Neuronal stem cell (in vitro differentiated cells): ENCODE measurements at places on chromosomes 11 and 22.

DNA sequence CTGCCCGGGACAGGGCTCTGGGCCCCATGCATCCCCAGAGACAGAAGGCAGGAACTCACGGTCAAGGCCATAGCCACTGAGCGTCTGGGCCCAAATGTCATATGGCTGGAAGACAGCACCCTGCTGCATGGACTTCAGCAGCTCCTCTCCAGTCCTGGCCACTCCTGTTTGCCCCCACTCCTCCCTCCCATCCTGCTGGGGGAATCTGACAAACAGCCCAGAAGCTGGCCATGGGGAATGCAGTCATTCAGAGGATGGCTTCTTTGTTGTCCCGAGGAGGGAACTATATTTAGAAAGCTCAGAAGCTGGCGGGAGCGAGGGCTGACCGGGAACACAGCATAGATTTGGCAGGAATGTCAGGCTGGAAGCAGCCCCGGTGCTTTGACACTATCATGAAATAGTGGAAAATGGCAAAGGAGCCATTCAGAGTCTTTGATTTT, 35.0 kb downstream of the DKK3 start:
- DNase-seq, result no peak

- DNase-seq, result no peak
Measured at GRCh38 chr11:108221371-108221770, 1.1 kb downstream of the NPAT start.

GRCh38 chr22:49650336-49651241, 177.1 kb downstream of the BRD1 start:
- DNase-seq, result no peak

GRCh38 chr11:19241260-19242178, 774 bp upstream of the E2F8 start:
- peak; percentile 45 for DNase-seq

DNA sequence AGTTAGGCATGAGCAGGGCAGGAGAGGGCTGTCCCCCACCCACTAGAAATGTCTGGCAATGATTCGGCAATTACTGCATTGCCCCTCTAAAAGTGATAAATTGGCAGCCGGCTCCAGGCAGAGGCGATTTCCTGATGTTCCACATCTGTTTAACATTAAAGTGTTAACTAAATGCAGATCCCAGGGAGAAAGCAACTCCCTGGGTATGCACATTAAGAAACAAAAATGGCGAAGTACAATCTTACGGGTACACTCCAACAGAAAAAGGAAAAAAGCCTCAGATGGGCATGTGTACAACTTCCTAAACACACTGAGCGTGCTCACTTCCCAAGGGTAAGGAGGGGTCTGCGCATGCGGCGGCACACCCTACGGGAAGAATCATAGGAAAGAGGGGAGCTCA, 314.4 kb downstream of the CASP12 start:
- DNase-seq, result no peak

- no peak for DNase-seq
Measured at GRCh38 chr11:122246874-122247273, 130.9 kb upstream of the BLID start.

DNA sequence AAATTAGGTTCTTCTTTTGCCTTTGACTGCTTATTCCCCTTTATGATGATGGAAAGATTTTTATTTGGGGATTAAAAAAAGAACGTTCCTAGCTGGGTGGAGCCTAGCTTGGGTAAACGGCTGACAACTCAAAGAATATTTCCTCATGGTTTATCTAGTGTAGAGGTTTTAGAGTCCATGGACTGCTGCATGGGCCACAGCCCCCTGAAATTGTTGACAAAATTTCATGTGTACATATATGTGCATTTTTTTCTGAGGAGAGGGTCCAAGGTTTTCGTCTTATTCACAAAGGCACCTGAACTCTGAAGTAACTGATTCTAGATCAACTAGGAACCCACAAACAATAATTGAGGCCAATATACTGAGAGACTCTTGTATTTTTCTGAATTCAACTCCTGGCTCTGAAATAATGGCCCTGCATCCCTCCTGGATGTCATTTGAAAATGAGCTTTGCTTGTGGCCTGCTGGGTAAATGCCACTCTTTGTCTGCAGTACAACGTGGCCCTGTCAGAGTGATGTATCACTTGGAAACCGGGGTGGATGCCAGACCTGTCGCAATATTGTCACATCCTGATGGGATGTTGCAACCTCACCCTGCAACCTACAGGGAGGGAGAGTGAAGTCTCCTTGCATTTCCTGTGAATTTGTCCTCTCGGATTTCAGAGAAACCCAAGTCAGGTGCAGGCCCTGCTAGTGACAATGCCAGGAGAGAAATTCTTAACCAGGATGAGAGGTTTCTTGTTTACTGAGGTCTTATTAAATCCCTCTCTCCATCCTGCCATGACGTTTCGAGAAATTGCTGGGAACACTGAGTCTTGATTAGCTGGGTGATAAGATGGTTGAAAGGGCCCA, 33.8 kb downstream of the EHF start:
- no peak for DNase-seq

- DNase-seq, result no peak
Measured at GRCh38 chr22:32354360-32355351, 3.0 kb upstream of the RFPL3 start.

DNA sequence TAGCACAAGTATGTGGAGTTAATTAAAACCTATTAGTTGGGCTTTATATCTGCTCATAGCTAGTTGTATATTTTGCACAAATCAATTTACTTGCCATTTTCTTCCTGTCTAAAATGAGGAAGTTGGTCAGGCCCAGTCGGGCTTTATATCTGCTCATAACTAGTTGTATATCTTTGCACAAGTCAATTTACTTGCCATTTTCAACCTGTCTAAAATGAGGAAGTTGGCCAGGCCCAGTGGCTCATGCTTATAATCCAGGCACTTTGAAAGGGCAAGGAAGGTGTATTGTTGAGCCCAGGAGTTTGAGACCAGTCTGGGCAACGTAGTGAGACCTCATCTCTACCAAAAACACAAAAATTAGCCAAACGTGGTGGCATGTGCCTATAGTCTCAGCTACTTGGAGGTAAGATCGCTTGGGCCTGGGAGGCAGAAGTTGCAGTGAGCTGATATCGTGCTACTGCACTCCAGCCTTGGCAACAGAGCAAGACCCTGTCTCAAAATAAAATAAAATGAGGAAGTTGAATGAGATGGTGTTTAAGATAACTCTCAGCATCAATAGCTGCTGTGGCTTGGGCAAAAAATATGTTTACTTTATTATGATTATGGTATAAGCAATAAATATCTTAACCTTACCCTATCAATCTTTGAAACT, 1558.6 kb upstream of the RAG2 start:
- DNase-seq, result no peak

DNA sequence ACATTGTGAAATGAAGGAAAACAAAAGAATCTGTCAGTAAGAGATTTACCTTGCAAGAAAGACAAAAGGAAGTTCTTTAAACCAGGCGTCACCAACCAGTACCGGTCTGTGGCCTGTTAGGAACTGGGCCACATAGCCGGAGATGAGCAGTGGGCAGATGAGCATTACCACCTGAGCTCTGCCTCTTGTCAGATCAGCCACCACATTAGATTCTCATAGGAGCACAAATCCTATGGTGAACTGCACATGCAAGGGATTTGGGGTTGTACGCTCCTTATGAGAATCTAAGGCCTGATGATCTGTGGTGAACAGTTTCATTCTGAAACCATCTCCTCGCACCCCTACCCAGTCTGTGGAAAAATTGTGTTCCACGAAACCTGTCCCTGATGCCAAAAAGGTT, 108.2 kb downstream of the CYP2R1 start:
- no peak for DNase-seq

DNA sequence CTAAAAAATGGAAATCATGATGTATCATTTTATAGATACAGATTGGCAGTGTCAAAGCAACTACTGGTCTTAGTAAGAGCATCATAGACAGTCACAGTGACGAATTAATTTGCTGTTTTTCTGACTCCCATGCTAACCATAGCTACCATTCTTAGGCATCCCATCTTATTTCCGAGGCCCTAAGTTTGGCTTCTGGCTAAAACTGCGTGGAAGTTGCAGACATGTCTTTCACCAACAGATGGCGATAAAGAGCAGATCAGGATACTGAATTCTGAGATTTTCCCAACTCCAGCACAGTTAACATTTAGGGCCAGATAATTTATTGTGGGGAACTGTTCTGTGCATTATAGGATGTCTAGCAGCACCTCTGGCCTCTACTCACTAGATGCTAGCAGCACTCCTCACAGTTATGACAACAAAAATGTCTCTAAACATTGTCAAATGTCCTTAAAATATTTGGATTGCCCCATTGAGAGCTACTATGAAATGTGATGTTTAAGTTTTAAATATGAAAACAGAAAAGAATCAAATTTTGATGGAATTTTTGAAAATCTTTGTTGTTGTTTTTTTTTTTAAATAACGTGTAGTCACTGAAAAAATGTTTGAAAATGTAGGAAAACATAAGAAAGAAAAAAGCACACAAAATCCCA, 16.3 kb downstream of the OR2AG2 start:
- peak; percentile 44 for DNase-seq

DNA sequence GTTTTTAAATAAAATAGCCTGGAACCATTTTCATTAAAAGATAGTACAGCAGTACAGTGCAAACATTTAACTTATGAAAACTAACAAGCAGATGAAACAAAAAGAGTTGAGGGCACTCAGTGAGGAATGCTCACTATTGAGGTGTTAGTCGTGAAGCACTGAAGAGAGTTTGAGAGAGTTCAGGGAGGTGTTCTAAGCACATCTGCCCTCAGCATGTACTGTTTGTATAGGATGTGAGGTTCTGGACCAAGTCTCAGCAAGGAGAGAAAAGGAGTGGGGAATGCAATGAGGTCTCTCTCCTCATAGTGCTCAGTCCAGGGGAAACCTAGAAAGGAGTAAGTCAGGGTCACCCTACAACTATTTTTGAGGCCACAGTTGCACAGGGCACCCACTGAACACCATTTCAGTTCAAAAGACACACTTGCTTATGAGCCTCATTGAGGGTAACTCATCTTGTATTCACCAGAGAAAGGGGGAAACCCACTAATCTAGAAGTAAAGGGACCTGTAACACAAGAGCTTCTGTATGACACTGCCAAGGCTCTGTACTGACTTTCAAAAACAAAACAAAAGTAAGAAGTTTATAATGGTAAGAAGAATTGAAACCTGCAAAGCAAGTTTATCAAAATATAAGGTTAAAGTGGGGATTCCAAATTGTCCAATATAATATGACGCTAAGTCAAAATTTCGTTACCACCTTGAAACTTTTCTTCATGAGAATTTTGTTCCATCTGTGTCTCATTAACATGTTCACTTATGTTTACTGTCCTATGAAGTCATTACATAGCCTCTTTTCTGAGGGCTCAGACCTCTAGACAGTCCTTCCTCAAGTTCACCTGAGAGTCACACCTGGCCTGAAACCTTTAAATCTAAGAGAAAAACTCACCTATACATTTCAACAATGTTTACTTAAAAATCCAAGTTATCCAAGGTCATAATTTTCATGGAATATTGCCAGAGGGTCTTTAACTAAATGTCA, 275.3 kb downstream of the ETS1 start:
- DNase-seq, result no peak

DNA sequence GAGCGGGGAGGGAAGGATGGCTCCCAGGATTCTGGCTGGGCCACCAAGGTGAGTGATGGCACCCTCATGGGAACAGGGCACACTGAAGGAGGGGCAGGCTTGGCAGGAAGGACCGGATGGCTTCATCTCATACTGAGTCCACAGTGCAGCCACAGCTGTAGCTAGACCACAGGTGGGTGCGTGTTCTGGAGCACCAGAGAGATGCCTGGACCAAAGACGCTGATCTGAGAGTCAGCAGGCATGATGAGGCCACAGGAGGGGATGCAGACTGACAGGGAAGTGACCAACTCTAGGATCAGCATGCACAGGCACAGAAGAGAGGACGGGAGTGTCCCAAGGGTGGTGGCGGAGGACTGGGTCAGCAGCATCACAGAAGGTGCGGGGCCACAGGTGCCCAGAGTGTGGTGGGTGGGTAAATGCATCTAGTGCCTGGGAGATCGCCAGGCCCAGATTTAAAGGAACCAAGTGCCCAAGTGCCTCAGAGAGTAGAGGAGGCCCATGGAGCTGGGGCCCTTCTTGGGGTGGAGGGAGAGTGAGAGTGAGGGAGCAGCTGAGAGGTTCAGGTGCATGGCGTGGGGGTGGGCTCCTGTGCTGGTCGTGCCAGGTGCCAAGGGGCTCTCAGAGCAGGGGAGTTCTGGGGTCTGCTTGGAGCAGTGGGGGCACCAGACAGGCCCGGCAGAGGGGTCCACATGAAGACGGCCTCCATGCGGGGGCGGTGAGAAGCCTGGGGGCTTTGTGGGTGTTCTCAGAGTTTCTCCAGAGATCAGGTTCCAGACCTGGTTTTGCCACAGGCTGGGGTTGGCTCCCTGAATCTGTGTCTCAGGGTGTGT, 113.7 kb downstream of the CEP164 start:
- no peak for DNase-seq

DNA sequence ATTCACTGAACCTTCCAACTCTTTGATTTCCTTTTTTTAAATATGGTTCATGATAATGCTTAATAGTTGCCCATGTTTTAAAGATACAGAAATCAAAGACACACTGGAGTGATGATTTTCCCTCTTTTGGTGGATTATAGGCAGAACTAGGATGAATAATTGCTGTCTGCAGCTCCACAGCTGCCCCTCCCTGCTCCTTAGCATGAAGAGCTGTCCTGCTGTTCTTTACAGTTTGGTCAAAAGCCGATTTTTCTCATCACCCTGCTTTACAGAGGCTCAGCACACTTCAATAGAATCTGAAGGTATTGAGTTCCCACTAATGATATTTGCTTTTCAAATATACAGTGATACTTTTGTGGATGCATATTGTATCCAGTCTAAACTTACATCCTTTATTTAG, 202.6 kb downstream of the AASDHPPT start:
- no peak for DNase-seq

GRCh38 chr11:116122697-116123472, 618.7 kb upstream of the CADM1 start:
- DNase-seq, result no peak

- DNase-seq, result no peak
Measured at GRCh38 chr11:70462818-70463477, 64.6 kb downstream of the CTTN start.

DNA sequence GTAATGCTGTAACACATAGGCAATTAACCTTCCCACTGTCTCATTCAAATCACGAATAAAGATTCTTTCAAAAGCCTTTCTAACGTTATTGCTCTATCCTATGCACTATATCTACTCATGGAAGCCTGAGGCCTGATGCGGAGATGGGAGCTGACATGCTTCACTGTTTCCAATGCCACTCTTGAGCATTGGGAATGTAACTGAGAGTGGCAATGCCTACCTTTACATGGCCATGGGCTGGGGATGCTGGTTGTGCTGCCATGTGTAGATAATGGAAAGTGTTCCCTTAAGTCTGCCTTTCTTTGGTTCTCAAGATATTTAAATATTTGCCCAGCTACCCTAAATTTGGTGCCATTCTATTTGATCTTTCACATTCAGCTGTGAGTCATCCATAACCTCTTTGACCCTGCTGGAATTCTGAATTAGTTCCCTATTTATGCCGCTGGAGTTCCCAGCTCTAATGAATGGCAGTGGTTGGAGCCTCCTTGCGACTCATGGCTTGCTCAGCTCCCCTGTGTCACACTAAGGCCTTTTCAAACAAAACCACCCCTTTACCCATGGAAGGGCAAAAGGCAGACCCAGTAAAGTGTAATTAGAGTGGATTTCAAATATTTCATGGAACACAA, 21.4 kb upstream of the DKK3 start:
- DNase-seq, result peak; percentile 50

- DNase-seq, result no peak
Measured at GRCh38 chr11:9747229-9747628, 83.4 kb downstream of the SWAP70 start.
